ENCODE measurements at places on chromosomes 12 and 14.
A peak's percentile ranks its signal among the peaks of the same experiment; 100 is the strongest.

GRCh38 chr12:1069846-1070245, 78.8 kb downstream of the ERC1 start:
- DNase-seq = no peak

DNA sequence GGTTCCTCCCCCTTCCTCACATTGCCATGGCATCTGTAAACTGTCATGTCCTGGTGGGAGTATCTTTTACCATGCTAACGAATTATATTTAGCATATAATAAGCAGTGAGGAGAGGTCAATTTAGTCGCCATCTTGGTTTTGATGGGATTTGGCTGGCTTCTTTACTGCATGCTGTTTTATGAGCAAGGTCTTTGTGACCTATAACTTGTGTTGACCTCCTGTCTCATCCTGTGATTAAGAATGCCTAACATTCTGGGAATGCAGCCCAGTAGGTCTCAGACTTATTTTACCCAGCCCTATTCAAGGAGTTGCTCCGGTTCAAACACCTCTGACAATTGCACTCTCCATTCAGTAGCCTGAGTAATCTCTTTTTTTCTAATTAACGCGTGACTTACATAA, 2.1 kb upstream of the EIF4B start:
- no peak for DNase-seq

DNA sequence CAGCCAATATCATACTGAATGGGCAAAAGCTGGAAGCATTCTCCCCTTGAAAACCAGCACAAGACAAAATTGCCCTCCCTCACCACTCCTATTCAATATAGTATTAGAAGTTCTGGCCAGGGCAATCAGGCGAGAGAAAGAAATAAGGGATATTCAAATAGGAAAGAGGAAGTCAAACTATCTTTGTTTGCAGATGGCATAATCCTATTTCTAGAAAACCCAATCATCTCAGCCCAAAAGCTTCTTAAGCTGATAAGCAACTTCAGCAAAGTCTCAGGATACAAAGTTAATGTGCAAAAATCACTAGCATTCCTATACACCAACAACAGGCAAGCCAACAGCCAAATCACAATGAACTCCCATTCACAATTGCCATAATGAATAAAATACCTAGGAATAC, 21.0 kb upstream of the ANP32D start:
- no peak for DNase-seq

- no peak for DNase-seq
These were observed 282 bp upstream of the IGFBP6 start for GRCh38 chr12:53097207-53097563.

GRCh38 chr12:122893208-122894153, 2.4 kb downstream of the VPS37B start:
- DNase-seq = no peak

DNA sequence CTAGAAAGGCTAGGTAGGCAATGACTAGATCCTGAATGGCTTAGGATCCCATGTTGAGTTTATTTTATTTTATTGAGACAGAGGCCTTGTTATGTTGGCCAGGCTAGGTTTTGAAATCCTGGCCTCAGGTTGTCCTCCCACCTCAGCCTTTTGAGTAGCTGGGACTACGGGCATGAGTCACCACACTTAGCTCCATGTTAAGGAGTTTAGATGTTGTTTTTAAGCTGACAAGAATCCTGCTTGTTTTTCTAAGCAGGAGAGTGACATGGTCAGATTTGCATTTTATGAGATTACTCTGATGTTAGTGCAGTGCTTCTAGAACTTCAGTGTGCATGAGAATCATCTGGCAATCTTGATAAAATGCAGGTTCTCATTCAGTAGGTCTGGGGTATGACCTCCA, 14.5 kb downstream of the CCDC198 start:
- no peak for DNase-seq

DNA sequence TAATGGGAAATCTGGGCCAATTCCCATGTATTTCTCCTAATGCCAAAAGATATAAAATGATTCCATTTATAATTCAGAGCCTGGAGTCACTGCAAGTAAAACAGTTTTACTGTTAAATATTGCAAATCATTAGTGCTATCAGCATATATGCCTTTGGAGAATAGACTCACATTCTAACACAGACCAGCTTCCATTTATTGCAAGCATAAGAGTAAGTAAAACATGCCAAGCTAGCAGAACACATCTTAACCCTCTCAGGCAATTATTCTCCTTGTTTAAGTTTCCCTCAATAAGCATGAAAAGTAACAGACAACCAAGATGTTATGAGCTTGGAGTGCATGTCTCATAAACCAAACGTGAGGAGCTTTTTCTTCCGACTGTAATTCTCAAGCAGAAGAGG, 173.9 kb upstream of the GRIP1 start:
- no peak for DNase-seq

DNA sequence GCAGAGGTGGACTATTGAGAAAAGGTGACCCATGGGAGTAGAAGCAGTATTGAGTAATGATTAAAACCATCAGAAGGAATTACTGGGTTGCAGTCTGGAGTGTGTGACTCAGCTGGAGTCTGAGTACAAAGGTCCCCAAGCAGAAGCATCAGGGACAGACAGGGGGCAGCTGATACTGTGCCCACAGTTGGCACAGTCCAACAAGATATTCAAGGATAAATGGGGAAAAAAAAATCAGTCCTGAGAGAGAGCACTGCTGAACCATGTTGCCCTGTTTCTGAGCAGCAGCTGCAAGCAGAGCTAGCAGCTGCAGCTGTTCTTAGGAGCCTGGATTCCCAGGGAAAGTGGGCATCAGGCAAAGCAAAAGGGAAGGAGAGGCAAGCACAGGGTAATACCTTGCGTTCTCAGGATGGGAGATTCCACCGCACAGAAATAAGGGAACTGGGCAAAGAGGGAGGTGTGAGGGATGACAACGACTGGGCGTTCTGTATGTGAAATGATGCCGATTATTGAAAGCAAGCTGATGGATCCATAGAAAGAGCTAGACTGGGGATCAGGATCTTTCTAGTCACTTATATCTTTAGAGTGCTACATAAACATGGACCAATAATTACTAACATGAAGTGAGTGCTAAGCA, 17.7 kb downstream of the NEUROD4 start:
- DNase-seq = no peak

DNA sequence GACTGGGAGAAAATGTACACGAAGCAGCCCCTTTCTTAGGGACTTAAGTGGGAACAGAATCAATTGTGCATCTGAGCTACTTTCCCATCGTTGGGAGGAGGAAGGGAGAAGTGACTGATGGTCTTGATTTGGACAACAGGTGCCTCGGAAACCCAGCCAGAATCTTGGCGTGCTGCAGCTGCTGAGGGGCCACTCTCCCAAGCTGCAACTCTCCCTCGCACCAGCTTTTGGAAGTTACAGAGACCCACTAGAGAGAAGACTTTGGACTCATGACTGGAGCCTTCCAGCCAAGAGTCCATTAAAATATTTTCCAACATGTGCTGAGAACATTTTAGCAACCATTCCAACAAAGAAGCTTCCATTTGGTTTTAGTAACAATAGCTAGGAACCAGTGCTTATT, 52.3 kb downstream of the GNS start:
- no peak for DNase-seq

- no peak for DNase-seq
These were observed 43.1 kb downstream of the AKAP6 start for GRCh38 chr14:32372154-32372553.

DNA sequence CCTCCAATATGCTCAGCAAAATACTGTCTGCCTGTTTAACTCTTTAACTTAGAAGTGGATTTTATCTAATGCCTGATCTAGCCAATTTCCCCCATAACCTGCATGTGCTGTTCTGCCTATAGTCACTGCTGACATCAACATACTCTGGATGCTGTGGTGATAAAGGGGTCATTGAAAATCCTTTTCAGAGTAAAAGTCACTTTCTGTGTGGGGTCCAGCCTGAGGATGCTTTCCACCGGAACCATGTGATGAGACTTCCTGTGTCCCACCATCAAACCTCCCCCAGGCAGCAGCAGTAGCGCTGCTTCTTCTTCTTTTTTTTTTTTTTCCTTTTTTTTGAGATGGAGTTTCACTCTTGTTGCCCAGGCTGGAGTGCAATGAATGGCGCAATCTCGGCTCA, 607.0 kb downstream of the BCL11B start:
- no peak for DNase-seq

- no peak for DNase-seq
These were observed 43.2 kb downstream of the CALM1 start for GRCh38 chr14:90440021-90440451.

GRCh38 chr12:57772429-57773322, at the start of gene EEF1AKMT3:
Gene EEF1AKMT3 (plus strand): TSS chr12:57772614. CDS start chr12:57772725, 111 bp downstream.
- no peak for DNase-seq

GRCh38 chr12:82942991-82943401, 256.3 kb downstream of the TMTC2 start:
- no peak for DNase-seq

- no peak for DNase-seq
These were observed 9.9 kb downstream of the HNF1A start for GRCh38 chr12:120988234-120988633.

DNA sequence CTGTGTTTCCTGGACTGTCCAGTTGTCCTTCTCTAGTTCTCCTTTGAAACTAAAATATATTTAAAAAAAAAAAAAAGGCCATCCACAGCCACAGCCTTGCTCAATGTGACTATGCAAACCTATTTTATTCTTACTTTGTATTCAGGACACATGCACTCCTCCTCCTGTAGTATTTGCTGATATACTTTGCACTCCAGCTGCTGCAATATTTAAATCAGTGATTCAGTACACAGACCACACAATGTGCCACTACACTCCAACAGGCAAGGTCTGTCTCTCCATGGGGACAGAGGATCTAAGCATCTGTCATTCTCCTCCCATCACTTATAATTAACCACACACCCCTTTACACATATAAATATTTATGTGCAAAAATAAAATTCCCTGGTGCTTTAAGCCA, 40.2 kb upstream of the CCDC196 start:
- DNase-seq = no peak

DNA sequence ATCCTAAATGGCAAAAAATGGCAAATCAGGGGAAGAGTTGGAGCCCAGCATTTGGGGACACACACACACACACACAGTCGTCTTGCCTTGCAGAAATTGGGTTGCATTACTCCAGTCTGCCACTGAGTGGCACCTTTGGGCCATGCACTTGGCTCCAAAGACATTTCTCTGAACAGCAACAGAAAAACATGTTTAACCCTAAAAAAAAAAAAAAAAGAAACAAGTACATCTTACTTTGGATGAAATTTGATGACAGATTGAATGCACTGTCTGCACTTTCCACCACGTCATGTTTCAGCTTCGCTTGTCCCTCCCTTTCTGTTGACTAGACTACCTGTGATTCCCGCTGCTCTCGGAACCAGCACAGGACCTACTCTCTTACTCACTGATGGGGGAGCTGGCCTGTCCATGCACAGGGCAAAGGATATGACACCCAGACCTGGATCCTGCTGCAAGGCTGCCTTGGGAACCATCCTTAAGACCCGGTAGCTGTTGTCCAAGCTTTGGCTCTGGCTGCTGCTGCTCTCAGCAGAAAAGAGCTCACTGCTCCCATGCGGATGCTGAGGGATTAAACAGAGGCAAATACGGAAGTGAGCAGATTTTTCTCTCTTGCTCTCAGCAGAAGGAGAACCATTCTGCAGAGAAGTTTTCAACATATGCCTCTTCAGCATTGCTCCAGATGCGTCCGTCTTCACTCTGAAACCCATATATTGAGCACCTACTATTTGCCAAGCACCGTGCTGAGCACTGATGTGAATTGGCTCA, 376.8 kb downstream of the DPF3 start:
- DNase-seq = peak; percentile 41

GRCh38 chr12:56596815-56597214, 33.3 kb downstream of the BAZ2A start:
- no peak for DNase-seq

DNA sequence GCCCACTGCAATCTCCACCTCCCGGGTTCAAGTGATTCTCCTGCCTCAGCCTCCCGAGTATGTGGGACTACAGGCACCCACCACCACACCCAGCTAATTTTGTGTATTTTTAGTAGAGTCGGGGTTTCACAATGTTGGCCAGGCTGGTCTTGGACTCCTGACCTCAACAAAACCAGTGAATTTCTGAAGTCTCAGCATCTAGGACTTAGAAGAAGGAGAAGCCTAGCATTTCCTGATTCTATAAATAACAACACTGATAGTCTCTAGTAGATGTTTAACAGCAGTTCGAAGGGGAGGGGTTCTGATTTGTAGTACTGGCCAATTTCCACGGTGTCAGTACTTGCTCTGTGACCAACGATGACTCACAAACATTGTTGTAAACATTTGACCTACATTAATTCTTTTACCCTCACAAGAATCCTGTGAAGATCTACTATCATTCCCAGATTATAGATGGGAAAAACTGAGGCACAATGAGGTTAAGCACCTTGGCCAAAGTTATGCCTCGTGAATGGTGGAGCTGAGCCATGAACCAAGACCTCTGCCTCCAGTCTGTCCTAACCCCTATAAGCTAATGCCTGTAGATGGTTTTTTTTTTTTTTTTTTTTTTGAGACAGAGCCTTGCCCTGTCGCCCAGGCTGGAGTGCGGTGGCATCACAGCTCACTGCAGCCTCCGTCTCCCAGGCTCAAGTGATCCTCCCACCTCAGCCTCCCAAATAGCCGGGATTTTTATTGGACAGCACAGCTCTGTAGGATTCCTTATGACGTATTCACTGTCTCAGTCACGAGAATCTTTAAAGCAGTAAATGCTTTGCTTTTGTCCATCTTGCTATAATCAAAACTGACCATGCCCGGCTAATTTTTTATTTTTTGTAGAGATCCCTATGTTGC, 5.2 kb downstream of the P2RX4 start:
- no peak for DNase-seq

DNA sequence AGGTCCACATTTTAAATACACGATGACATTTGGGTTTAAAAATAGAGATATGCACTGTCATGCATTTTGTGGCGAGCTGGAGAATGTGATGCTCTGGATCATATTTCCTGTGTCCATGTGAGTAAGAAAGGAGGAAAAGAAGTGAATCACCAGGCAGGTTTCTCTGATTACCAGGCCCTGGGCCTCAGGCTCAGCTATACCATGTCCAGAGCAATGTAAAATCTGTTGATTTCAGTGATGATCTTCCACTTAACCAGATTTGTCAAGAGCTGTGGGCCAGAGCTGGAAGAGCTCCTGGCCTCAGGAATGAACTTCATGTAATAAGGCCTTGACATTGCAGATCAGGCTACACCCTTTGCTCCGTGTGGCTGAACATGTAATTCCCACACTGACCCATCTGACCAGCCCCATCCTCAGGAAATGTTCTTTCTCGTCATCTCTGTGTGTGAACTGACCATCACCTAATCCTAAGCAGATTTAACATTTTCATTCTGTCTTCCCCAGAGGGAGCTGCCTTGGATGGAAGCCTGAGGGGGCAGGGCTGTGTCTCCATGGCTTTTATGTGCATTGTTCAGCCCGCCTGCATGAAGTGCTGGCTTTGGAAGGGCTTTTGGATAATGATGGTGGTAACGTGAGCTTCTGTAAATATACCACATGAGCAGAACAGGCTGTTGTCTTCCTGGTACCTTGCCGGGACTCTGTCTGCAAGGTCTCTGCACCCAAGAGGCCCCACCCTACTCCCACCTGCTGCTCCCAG, 54.5 kb downstream of the CRACR2A start:
- no peak for DNase-seq

- DNase-seq = no peak
These were observed 14.7 kb downstream of the CPSF6 start for GRCh38 chr12:69254046-69254445.

- no peak for DNase-seq
These were observed 210.4 kb downstream of the DPY19L2 start for GRCh38 chr12:63457857-63458256.
